ENCODE measurements at places on chromosomes 7 and 10. TPM values are rescaled to one million over a fixed set of nuclear protein-coding genes. Genes with fewer than 3 reads are reported as not detected.

DNA sequence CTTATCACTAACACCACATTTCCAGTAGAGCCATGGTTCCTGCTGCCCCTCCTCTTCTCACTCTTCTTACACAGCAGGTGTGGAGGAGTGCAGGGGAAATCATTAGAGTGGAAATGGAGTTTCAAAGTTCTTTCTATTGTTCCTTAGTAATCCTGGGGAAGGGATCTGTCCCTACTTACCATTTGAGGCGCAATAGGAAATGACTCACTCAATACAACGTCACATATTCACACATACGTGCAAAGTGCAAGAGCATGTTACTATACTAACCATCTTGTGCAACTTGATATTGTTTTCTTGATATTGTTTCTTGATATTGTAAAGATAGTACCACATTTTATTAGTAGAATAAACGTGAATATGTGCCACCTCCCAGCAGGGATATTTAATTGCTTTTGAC, 1010.2 kb downstream of the DNAJB9 start:
- H3K36me3 ChIP-seq = no peaks in the 10 kb centered on the region
- no peak overlapping the region for H3K27ac ChIP-seq
- no peak for DNase-seq
- H3K27me3 ChIP-seq = no peaks in the 10 kb centered on the region
- no peak overlapping the region for H3K4me3 ChIP-seq
- no peaks in the 10 kb centered on the region for H3K4me1 ChIP-seq

DNA sequence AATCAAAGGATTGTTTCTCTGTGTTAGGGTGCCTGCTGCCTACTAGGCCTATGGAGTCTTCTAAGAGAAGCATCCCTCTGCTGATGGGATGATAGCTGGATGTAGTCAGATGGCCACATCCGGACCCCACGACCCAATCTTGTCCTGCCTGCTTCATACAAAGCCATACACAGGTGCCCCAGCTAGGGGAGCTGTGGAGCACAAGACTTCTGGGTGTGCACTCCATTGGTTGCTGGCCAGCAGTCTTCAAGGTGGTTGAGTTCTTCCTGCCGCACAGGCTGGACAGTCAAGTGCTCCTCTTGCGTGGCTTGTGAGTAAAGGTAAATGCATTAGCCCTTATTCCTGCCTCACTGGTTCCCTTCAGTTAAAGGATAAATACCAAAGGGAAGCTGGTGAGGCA, 120.2 kb downstream of the TEX36 start:
- no peaks in the 10 kb centered on the region for H3K36me3 ChIP-seq
- H3K4me1 ChIP-seq = no peaks in the 10 kb centered on the region
- no peak for DNase-seq
- no peaks in the 10 kb centered on the region for H3K27me3 ChIP-seq
- no peak overlapping the region for H3K4me3 ChIP-seq

- H3K27ac ChIP-seq = no peak overlapping the region
- peak; percentile 49 for DNase-seq
- no peaks in the 10 kb centered on the region for H3K4me1 ChIP-seq
- H3K36me3 ChIP-seq = no peaks in the 10 kb centered on the region
- no peak overlapping the region for H3K4me3 ChIP-seq
Measured at GRCh38 chr10:20598590-20598989, 298.5 kb downstream of the NEBL start.

The LIPJ gene
- 4.2 TPM for total RNA-seq

The SMARCD3 gene
- total RNA-seq = 122 TPM

DNA sequence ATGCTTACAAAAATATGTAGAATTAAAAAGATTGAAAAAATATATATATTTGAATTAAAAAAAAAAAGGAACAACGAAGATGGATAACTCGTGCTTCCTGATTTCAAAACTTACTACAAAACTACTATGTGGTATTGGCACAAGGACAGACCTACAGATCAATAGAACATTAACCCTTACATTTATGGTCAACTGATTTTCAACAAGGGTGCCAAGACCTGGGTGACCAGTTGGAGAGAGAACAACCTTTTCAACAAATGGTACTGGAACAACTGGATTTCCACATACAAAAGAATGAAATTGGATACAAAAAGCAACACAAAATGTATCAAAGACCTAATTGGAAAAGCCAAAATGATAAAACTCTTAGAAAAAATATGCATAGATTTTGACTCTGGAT, 10.1 kb downstream of the AP3M1 start:
- DNase-seq = no peak
- no peak overlapping the region for H3K27ac ChIP-seq
- H3K36me3 ChIP-seq = no peaks in the 10 kb centered on the region
- peaks cover 3% of the 10 kb centered on the region for H3K4me1 ChIP-seq

The CALHM3 gene
- total RNA-seq = 0.39 TPM

GRCh38 chr10:77359287-77359691, 278.3 kb downstream of the KCNMA1 start:
- H3K27ac ChIP-seq = no peak overlapping the region
- DNase-seq = no peak

DNA sequence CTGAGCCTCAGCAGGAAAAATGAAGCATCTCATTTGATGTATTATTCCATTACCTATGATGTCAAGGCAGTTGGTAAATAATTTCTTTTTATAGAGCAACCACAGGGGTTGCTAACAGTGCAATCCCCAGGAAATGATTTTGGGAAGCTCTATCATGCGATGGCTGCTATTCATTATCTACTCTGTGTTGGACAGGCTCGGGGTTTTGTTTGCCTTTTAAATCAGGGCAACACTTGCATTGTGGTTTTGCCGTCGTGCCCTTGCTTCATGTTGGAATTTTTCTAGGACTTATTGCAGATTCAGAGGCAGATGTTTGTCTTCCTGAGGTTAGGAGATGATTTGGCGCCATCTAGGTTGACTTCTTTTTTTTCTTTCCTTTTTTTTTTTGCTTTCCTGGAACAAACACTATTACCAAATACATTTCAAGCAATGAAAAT, 128.4 kb downstream of the BICC1 start:
- H3K27ac ChIP-seq = no peak overlapping the region
- no peaks in the 10 kb centered on the region for H3K27me3 ChIP-seq
- H3K36me3 ChIP-seq = no peaks in the 10 kb centered on the region
- no peak for DNase-seq
- H3K4me1 ChIP-seq = peaks cover 12% of the 10 kb centered on the region

DNA sequence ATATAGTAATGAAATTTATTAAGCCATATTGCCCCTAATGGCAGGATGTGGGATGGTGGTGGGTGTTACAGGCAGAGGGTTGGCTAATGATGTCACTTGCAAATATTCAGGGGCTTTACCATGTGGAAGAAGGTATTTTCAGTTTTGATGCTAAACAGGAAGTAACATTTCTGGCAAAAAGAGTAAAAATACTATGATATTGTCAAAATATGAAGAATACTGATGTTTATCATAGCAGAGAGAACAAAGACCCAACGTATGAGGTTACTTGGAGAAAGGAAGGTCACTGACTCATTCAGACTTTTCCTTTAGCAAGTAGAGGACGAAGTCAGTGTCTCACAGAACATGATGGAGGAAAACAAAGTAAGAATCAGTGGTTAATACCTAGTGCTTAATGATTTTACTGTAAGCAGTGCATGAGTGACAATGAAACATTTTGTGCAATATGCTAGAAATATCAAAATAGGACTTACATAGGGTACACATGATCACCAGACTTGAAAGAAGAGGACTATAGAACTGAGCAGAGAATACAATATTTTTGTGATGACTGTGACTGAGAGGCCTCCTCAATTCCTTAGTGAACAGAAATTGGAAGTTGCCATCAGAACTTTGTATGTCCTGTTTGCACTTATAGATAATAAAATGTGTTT, 89.7 kb upstream of the STEAP4 start:
- no peak overlapping the region for H3K4me3 ChIP-seq
- H3K4me1 ChIP-seq = no peaks in the 10 kb centered on the region
- H3K36me3 ChIP-seq = no peaks in the 10 kb centered on the region
- H3K27ac ChIP-seq = no peak overlapping the region
- H3K27me3 ChIP-seq = no peaks in the 10 kb centered on the region
- no peak for DNase-seq

The UCN3 gene
- total RNA-seq = not detected

The HSPB1 gene
- 216 TPM for total RNA-seq

- DNase-seq = no peak
- H3K27me3 ChIP-seq = no peaks in the 10 kb centered on the region
- no peaks in the 10 kb centered on the region for H3K4me1 ChIP-seq
- no peaks in the 10 kb centered on the region for H3K36me3 ChIP-seq
- no peak overlapping the region for H3K4me3 ChIP-seq
- no peak overlapping the region for H3K27ac ChIP-seq
Measured at GRCh38 chr10:16835228-16835627, 18.0 kb upstream of the RSU1 start.

GRCh38 chr10:133008736-133009135, 66.4 kb upstream of the CFAP46 start:
- H3K27me3 ChIP-seq = no peaks in the 10 kb centered on the region
- H3K36me3 ChIP-seq = no peaks in the 10 kb centered on the region
- H3K4me3 ChIP-seq = no peak overlapping the region
- no peak overlapping the region for H3K27ac ChIP-seq

DNA sequence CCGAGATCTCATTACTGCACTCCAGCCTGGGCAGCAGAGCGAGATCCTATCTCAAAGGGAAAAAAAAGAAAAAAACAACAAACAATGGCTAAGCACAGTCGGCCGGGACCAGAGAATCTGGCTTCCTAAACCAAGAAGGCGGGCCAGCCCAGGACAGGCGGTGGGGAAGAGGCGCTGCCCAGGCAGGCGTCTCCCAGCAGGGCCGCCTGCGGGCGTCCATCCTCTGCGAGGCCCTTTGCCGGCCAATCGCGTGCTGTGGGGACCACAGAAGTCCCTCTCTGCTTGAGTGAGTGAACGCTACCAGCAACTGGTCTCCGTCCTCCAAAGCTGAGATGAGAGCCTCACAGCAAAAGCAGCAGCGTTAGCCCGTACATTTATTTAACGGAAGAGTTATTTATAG, 14.7 kb upstream of the BMS1 start:
- DNase-seq = no peak
- no peaks in the 10 kb centered on the region for H3K36me3 ChIP-seq
- H3K27ac ChIP-seq = no peak overlapping the region
- no peak overlapping the region for H3K4me3 ChIP-seq
- no peaks in the 10 kb centered on the region for H3K27me3 ChIP-seq
- peaks cover 6% of the 10 kb centered on the region for H3K4me1 ChIP-seq

DNA sequence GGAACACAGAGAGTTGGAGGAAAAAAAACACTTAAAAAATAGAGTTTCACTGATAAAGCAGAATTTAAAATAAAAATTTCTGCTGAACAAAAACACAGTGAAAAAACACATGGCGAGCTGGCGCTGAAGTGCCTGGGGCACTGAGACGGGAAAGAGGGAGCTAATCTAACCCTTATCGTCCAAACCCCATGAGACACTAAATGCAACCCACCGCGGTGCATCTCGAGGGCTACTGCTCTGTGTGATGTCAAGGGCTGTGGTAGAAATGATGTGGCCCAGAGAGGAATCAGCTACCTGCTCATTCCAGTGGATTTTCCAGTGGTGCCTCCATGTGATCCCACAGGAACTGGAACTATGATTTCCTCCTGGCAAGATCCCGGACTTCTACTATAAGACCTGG, 499.3 kb downstream of the SUGCT start:
- H3K4me3 ChIP-seq = no peak overlapping the region
- H3K36me3 ChIP-seq = no peaks in the 10 kb centered on the region
- DNase-seq = no peak
- H3K4me1 ChIP-seq = no peaks in the 10 kb centered on the region
- H3K27me3 ChIP-seq = no peaks in the 10 kb centered on the region

- no peak overlapping the region for H3K27ac ChIP-seq
- no peak for DNase-seq
- H3K36me3 ChIP-seq = no peaks in the 10 kb centered on the region
- no peak overlapping the region for H3K4me3 ChIP-seq
Measured at GRCh38 chr7:19677180-19677579, 31.7 kb downstream of the POLR1F start.

DNA sequence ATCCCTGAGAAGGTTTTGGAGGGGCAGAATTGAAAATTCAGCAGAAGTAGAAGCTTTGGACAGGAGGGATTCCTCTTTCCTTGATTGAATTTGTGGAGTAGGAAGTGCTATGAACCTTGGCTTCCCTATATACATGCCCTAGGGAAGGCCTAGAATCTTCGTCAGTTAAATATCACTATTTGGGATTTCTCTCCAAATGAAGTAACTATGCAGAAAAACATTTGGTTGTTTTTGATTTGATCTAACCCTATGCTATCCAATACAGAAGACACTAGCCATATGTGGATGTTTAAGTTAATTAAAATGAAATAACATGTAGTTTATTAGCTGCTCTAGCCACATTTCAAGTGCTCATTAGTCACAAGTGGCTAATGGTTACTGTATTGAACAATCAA, 15.7 kb downstream of the ANLN start:
- no peak for DNase-seq
- no peaks in the 10 kb centered on the region for H3K27me3 ChIP-seq
- no peaks in the 10 kb centered on the region for H3K36me3 ChIP-seq
- no peak overlapping the region for H3K27ac ChIP-seq
- H3K4me1 ChIP-seq = no peaks in the 10 kb centered on the region

DNA sequence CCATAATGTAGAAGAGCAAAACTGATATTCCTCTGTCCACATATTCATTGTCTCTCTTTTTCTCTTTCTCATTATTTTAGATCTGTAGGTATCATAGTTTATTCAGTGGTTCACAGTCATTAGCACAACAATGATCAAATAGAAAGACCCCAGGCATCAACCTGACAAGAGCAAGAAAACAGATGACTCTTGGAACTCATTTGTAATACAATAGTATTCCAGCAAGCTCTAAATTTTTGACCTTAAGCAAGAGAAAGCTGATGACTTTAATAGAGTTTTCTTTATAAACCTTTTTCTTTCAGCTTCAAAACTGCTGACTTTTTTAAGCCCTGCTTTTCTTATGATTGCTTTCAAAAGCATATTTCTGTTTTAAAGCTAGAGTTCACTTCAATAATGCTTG, 507.5 kb upstream of the SORCS1 start:
- H3K27me3 ChIP-seq = no peaks in the 10 kb centered on the region
- H3K4me3 ChIP-seq = no peak overlapping the region
- H3K27ac ChIP-seq = no peak overlapping the region

DNA sequence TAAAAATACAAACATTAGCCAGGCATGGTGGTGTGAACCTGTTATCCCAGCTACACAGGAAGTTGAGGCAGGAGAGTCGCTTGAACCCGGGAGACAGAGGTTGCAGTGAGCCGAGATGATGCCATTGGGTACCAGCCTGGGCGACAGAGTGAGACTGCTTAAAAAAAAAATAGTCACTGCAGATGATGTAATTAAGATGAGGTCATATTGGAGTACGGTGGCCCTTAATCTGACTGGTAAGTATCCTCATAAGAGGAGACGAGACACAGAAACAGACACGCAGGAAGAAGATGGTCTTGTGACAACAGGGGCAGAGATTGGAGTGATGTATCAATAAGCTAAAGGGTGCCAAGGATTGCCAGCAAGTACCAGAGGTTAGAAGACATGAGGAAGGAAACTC, 156.0 kb downstream of the FAM107B start:
- peaks cover 12% of the 10 kb centered on the region for H3K4me1 ChIP-seq
- DNase-seq = no peak
- H3K27me3 ChIP-seq = no peaks in the 10 kb centered on the region
- no peak overlapping the region for H3K4me3 ChIP-seq

GRCh38 chr10:97234400-97234799, 48.6 kb upstream of the SLIT1 start:
- H3K4me3 ChIP-seq = no peak overlapping the region
- no peaks in the 10 kb centered on the region for H3K36me3 ChIP-seq
- no peak overlapping the region for H3K27ac ChIP-seq
